ENCODE measurements at places on chromosomes 5 and 9. TPM values are rescaled to one million over a fixed set of nuclear protein-coding genes. Genes with fewer than 3 reads are reported as not detected.

- no peak for DNase-seq
These were observed 19.8 kb downstream of the AKNA start for GRCh38 chr9:114367772-114368569.

DNA sequence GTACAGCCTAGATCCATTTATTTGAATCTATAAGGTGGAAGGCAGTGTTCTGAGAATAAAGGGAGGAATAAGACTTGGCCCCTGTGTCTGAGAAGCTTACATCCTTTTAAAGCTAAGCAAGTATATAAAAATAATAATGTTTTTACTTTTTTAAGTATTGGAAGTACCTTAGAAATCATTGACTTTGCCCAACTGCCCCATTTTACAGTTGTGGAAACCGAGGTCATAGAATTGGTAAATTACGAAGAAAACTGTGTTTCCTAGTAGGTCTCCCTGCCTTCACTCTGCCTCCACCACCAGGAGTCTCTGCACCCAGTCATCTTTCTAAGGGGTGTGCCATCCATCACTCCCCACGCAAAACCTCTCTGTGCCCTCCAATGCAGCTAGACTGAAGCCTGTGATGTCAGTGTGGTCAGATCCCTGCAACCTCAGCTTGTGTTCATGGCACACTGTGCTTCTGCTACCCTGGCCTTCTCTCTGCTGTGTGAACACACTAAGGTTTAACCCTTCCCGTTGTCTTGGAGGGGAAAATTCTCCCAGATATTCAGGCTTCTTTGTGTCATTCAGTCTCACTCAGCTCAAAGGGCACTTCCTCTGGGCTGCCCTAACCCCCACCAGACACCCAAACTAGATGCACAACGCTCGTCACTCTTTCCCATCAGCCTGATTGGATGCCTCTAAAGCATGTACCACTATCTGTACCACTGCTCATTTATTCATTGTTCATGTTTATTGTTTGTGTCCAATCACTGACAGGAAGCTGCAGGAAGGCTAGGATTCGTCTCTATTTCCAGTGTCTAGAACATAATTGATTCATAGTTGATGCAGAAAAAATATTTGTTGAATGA is 18.2 kb downstream of the ADRB2 start:
- no peak for DNase-seq

Gene AGXT2
- not detected for total RNA-seq

DNA sequence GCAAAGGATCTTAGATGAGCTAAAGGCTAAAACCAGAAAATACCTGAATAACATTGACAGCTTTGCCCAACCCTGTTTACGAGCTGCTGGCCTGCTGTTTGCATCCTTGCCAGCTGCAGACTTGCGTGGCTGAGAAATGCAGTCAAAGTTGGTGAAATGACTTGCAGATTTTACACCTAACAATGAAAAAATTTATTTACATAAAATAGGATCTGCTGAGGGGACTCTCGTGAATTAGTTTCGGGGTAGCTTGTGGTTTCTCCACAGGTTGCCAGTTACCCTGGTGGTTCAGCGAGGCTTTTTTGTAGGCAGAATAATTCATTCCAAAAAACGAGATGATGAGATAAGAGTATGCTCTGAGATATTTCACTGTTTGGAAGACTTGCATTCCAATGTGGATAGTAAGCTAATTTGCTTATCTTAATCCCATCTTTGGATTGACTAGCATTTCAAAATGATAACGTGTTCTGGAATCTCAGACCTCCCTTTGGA is 65.7 kb upstream of the FANCC start:
- DNase-seq: peak; percentile 50

DNA sequence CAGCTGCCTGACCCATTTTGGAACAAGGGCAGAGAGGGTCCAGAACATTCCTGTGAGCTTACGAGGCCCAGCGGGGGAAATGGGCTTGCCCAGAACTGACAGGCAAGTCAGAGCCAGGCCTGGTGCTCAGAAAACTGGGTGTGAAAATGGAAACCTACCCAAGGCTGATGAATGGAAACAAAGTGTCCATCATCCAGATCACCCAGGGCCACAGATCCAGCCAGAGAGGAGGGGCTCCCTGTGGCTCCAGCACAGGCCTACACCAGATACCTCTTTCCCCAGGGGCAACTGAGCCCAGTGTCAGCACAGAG is 3.1 kb downstream of the CLTB start:
- peak; percentile 78 for DNase-seq

- no peak for DNase-seq
These were observed 41.4 kb downstream of the TLE4 start for GRCh38 chr9:79613145-79613544.

Gene PCDHAC2
- total RNA-seq: 13.1 TPM

GRCh38 chr5:150590979-150591695 is 49.3 kb upstream of the SYNPO start:
- no peak for DNase-seq

DNA sequence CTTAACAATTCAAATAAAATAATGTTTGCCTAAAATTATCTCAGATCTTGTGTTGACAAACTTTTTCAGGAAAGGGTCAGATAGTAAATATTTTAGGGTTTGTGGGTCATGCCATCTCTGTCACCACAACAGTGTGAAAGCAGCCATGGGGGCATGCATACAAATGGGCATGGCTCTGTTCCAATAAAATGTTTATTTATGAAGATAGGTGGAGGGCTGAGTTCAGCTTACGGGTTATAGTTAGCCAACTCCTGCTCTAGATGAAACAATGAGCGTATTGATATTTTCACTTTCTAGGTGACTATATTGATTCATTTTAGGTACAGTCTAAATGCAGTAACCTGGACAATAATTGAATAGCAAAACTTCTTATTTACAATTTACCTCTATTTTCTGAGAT is 533.8 kb upstream of the CLINT1 start:
- DNase-seq: no peak

Gene PCSK5
- 15.2 TPM for total RNA-seq

- no peak for DNase-seq
These were observed 11.5 kb upstream of the PRRX2 start for GRCh38 chr9:129653823-129654553.

DNA sequence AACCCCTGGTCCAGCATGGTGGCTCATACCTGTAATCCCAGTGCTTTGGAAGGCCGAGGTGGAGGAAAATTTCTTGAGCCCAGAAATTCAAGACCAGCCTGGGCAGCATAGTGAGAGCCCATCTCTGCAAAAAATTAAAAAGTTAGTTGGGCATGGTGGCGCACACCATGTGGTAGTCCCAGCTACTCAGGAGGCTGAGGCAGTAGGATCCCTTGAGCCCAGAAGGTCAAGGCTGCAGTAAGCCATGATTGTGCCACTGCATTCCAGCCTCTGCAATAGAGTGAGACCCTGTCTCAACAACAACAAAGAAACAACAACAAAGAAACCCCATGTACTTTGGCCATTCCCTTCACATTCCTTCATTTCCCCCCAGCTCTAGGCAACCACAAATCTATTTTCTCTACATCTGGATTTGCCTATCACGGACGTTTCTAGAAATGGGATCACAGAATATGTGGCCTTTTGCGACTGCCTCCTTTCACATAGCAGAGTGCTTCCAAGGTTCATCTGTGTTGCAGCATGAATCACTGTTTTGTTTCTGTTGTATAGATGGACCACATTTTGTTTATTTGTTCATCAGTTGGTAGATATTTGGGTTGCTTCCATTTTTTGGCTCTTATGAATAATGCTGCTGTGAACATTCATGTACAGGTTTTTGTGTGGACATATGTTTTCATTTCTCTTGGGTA is 17.9 kb downstream of the MIGA2 start:
- DNase-seq: no peak

Gene PRRX2
- 0.33 TPM for total RNA-seq

DNA sequence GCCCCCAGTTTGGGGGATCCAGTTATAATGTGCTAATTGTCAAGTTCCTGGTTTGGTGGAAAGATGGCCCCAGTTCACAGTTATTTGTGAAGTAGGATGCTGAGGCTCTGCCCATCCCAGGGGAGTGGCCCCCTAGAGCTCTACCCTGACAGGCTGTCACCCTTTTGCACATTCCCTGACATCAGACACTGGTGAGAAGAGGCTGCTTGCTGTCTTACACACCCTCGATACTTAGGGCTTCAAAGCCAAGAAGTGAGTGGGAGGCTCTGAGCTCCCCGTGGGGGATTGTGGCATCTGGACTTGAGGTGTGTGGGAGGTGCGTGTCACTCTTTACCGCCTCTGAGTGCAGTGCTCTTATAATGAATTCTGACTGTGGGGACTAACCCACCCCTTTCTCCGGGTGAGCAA is 168.5 kb downstream of the DOCK2 start:
- no peak for DNase-seq
